ENCODE measurements at places on chromosomes 4 and X.

DNA sequence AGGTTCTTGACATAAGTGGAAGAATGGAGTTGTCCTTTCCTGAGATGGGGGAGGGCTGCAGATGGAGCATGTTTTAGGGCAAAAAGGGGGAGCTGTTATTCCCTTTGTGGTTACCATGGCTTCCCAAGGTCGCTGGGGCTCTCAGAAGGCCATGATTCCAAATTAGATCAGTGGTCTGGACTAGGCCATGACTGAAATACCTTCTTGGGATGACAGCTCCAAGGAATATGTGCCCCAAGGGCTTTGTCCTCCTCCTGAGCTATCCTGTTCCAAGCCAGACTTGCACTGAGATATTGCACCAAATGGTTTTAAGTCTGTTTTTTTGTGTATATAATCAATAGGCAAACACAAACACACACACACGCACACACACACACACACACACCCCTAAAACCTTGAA lies 3.0 kb upstream of the RBPJ start:
- DNase-seq, result no peak

DNA sequence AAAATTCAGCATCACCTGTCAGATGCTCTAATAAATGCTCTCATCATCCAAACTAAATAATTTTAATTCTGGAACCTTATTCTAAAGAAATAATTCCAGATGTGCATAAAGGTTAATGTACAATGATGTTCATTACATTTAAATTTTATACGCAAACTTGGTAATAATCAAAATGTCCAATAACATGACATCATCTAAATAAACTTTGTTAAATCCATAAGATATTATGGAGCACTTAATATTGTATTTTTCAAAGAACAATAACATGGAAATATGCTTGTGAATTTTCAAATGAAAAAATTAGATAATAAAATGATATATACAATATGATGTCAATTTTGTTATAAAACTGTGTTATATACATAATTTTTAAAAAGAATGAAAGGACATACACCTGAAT lies 92.1 kb upstream of the ZCCHC13 start:
- no peak for DNase-seq

- DNase-seq, result no peak
These were observed 6.0 kb downstream of the UGT2B17 start for GRCh38 chr4:68570122-68570507.

GRCh38 chrX:54721424-54721823 lies 76.6 kb downstream of the ITIH6 start:
- DNase-seq, result no peak

- no peak for DNase-seq
These were observed 14.4 kb upstream of the S100G start for GRCh38 chrX:16635596-16635995.

DNA sequence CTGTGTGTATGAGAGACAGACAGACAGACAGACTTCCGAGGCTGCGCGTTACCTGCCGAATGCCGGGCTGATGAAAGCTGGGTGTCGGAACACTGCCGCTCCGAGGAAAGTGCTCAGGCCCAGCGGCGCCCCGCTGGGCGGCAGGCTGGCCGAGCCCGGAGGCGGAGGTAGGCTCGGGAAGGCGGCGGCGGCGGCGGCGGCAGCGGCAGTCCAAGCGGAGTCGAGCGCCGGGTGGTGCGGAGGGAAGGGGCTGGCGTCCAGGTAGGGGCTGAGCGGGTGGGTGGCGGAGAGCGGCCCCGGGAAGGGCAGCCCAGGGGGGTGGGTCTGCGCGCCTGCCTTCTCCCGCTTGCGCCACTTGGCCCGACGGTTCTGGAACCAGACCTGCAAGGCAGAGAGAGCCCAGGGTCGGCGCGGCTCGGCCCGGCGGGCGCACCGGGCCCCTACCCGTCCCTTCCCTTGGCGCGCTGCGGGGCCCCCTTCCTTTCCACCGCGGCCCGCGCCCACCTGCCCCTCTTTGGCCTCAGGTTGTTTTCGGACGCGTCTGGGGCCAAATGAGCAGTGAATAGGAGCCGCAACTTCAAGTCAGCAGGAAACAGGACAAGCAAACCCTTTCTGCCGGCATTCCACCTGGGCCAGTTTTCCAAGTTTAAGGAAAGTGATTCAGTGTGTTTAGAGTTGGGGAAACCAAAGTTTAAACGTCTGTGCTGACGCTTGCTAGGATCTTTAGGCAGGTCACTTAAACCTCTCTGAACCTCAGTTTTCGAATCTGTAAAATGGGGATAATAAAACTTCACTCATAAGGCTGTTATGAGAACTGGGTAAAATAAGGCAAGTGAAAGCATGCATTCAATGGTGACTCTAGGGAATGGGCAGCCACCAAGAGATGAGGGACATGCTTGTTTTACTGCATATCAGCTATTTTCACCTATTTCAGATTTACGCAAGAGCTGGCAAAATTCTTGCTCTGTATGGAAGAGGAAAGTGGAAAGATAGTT lies 8.4 kb downstream of the ARX start:
- DNase-seq, result no peak

- DNase-seq, result no peak
These were observed 7.0 kb downstream of the ACOT9 start for GRCh38 chrX:23736030-23736429.

DNA sequence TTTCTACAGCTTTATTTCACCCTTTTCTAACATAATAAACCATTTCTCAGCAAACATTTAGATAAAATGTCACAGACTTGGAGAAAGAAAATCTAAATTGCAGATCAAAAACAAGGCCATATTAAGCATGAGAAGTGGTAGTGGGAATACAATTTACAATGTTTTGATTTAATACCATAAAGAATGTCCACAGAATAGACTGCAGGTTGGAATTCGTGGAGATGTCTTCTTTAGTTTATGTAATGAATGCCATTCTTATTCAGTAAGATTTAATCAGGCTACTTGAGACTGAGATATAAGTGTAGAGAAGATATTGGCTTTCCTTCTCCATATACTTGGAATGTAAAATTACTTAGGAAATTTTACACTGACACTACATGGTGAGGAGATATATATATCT lies 91.9 kb upstream of the ZFP42 start:
- no peak for DNase-seq

- no peak for DNase-seq
These were observed 213.4 kb downstream of the MAML3 start for GRCh38 chr4:139940600-139940999.
